ENCODE measurements at places on chromosomes 12 and 14.

GRCh38 chr14:64688811-64689281, 15.4 kb upstream of the PLEKHG3 start:
- H3K4me3 ChIP-seq, result no peak overlapping the region
- no peak overlapping the region for H3K27ac ChIP-seq
- H3K36me3 ChIP-seq, result no peaks in the 10 kb centered on the region
- H3K4me1 ChIP-seq, result peaks cover 3% of the 10 kb centered on the region
- DNase-seq, result no peak

DNA sequence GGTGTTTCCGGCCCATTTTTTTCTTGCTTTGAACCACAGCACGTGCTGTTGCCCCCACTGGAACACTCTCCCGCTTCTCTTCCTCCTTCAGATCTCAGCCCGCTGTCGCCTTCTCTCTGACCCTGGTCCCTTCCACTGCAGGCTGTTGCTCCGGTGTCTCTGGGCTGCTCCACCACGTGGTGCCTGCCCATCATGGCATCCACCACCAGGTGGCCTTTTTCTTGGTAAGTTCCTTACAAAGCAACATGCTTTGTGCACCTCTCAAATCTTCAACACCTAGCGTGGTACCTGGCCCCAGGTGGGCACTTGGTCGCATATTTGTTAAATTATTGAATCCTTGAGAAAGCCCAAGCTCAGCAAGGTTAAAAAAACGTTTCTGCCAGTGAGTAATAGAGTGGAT, 19.1 kb downstream of the TUNAR start:
- H3K27ac ChIP-seq, result no peak overlapping the region
- H3K4me3 ChIP-seq, result no peak overlapping the region
- no peaks in the 10 kb centered on the region for H3K36me3 ChIP-seq
- peaks cover 8% of the 10 kb centered on the region for H3K27me3 ChIP-seq

DNA sequence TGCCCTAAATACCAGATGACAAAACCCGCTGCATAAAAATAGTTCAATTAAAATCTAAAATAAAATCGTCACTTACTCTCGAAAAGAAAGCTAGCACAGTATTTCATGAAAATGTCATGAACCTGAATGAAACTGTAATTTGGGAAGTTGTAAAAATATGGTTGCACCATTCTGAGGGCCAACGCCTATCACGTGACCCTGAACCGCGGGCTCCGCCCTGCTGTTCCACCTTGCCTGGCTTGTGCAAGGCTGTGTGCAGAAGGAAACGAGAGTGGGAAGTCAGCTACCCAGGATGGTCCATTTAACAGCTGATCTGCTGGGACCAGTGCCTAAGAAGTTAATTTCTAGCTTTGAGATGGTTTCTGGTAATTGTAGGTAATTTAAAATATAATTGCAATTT, 91.7 kb upstream of the BMP4 start:
- no peaks in the 10 kb centered on the region for H3K36me3 ChIP-seq
- no peak overlapping the region for H3K4me3 ChIP-seq
- DNase-seq, result no peak
- no peak overlapping the region for H3K27ac ChIP-seq
- H3K27me3 ChIP-seq, result no peaks in the 10 kb centered on the region
- H3K4me1 ChIP-seq, result no peaks in the 10 kb centered on the region

- no peak for DNase-seq
- no peaks in the 10 kb centered on the region for H3K27me3 ChIP-seq
- H3K4me1 ChIP-seq, result peaks cover 11% of the 10 kb centered on the region
- H3K27ac ChIP-seq, result no peak overlapping the region
- no peak overlapping the region for H3K4me3 ChIP-seq
These were observed 104.0 kb downstream of the GPR135 start for GRCh38 chr14:59360923-59361794.

GRCh38 chr12:63900922-63901793, 56.7 kb downstream of the SRGAP1 start:
- no peaks in the 10 kb centered on the region for H3K36me3 ChIP-seq
- peaks cover 12% of the 10 kb centered on the region for H3K27me3 ChIP-seq
- no peak overlapping the region for H3K27ac ChIP-seq

DNA sequence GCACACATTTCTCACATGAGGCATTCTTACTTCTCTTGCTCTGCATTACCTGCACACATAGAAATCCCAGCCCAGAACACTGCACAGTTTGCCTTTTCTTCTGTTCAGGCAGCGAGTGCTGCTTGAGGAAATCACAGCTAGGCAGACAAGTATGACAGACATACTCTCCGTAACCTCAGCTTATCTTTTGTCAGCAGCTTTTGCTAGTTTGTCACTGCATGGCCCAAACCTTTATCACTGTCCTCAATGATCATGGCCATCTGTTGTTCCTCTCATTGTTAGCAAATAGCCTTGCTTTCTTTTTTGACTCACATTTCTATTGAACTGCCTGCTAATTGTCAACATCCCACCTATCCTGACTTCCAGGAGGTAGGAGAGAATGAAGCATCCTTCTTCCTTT, 5.3 kb downstream of the ZNF10 start:
- no peak overlapping the region for H3K27ac ChIP-seq
- H3K4me3 ChIP-seq, result no peak overlapping the region
- H3K4me1 ChIP-seq, result peaks cover 9% of the 10 kb centered on the region

GRCh38 chr12:27077586-27077985, 4.8 kb downstream of the C12orf71 start:
- H3K4me1 ChIP-seq, result peaks cover 11% of the 10 kb centered on the region
- peaks cover 12% of the 10 kb centered on the region for H3K36me3 ChIP-seq
- no peak for DNase-seq
- H3K4me3 ChIP-seq, result no peak overlapping the region

- no peak overlapping the region for H3K27ac ChIP-seq
- peaks cover under 1% of the 10 kb centered on the region for H3K36me3 ChIP-seq
- no peaks in the 10 kb centered on the region for H3K27me3 ChIP-seq
- DNase-seq, result no peak
- peaks cover 18% of the 10 kb centered on the region for H3K4me1 ChIP-seq
- no peak overlapping the region for H3K4me3 ChIP-seq
These were observed 4.2 kb upstream of the XPOT start for GRCh38 chr12:64400041-64400440.

DNA sequence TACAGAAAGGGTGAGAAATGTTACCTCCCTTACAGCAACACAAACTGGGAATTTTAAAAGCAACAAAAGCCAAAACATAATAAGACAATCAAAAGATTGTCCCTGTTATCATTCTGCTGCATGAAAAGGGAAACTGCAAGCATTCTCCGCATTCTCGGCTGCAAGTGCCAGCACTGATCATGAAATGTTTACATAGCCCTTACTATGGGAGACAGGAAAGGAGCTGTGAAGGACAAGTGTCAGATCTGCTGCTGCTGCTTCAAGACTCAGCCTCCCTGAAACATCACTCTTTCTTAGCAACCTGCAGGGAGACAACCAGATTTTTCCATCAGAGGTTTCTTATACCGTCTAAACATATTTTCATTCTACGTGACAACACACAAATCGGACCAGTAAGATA, 20.1 kb downstream of the DENND5B start:
- H3K27me3 ChIP-seq, result peaks cover 10% of the 10 kb centered on the region
- no peak overlapping the region for H3K27ac ChIP-seq
- no peaks in the 10 kb centered on the region for H3K36me3 ChIP-seq
- H3K4me3 ChIP-seq, result no peak overlapping the region
- no peak for DNase-seq
- H3K4me1 ChIP-seq, result peaks cover 2% of the 10 kb centered on the region

- no peak for DNase-seq
- H3K27ac ChIP-seq, result no peak overlapping the region
- no peaks in the 10 kb centered on the region for H3K36me3 ChIP-seq
- no peak overlapping the region for H3K4me3 ChIP-seq
- no peaks in the 10 kb centered on the region for H3K4me1 ChIP-seq
- H3K27me3 ChIP-seq, result no peaks in the 10 kb centered on the region
These were observed 64.6 kb downstream of the BICD1 start for GRCh38 chr12:32171211-32171610.

DNA sequence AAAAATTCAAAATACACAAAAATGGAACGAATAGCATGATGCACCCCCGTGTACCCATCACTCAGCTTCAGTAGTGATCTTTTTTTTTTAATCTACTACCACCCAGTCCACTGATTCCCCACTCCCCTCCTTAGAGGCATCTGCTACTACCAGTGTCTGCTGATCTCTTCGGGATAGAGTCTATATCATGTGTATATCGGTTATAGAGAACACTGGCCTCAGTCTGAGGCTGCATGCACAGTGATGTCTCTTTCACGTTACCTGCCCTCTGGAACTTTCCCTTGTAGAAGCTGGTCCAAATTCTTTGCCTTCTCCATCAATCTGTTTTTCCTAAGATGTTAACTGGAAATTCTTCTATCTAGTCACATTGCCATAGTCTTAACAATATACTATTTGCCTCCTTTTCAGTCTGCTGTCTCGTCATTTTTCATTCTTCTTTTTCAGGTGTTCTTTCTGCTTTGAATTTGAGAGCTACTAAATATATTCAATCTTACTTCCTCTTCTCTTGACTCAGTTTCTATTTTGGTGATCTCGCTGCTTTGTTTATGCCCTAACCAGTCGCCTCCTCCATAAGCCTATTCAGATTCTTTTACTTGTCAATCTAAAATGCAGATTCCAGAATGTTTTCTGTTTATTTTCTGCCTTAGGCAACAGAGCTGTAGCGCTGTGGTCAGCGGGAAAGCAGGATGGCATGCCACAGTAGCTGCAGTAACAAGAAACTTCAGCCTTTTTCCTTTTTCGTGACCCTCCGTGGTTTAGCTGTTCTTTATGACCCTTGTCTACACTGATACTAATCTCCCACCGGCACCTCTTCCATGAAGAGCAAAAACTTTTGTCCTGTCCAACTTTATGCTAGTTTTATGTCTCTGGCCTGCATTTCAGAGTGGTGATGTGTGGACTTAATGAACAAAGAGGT, 67.0 kb downstream of the FBXW8 start:
- H3K36me3 ChIP-seq, result peaks cover 3% of the 10 kb centered on the region
- no peak overlapping the region for H3K4me3 ChIP-seq
- DNase-seq, result no peak
- no peaks in the 10 kb centered on the region for H3K4me1 ChIP-seq

DNA sequence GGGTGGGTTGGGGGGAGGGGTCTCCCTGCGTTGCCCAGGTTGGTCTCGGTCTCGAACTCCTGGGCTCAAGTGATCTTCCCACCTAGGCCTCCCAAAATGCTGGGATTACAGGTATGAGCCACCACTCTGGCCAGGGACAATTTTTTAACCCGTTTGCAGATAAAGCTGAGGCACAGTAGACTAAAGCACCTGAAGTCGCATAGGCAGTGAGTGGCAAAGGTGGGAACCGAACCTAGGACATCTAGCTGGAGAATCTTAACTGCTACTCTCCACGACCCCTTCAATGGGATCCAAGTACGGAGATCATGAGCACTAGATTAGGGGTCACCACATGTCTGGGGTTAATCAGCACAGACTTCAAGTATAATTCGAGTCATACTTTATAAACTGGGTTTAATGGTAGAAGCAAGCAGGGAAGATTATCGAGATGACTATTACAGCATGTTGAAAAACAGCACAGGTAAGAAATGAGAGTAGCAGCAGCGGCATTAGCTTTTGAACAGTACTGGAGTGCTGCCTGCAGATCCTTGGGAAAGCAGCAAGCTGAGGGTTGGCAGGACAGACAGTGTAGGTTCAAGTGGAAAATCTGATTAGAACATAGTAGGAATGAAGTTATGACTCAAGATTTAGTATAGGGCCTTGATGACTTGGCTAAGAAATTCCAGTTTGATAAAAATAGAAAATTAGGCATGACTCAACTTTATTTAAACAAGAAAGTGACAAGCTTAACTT, 23.9 kb downstream of the NID2 start:
- H3K27ac ChIP-seq, result peak overlapping the region; percentile 20
- DNase-seq, result no peak
- H3K36me3 ChIP-seq, result no peaks in the 10 kb centered on the region
- peaks cover 2% of the 10 kb centered on the region for H3K27me3 ChIP-seq

DNA sequence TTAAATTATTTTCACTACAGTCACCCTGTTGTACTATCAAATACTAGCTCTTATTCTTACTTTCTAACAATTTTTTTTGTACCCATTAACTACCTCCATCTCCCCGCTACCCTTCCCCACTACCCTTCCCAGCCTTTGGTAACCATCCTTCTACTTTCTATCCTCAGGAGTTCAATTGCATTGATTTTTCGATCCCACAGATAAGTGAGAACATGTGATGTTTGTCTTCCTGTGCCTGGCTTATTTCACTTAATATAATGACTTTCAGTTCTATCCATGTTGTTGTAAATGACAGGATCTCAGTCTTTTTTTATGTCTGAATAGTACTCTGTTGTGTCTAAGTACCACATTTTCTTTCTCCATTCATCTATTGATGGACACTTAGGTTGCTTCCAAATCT, 117.8 kb downstream of the FIGNL2 start:
- DNase-seq, result no peak
- H3K4me1 ChIP-seq, result no peaks in the 10 kb centered on the region
- H3K27ac ChIP-seq, result no peak overlapping the region
- H3K4me3 ChIP-seq, result no peak overlapping the region
- peaks cover 10% of the 10 kb centered on the region for H3K27me3 ChIP-seq

- peaks cover 28% of the 10 kb centered on the region for H3K36me3 ChIP-seq
- DNase-seq, result no peak
- H3K4me3 ChIP-seq, result peak within 1 kb of the TSS; percentile 73
- peaks cover 9% of the 10 kb centered on the region for H3K27me3 ChIP-seq
- H3K27ac ChIP-seq, result peak within 1 kb of the TSS; percentile 62
These were observed at the start of gene MMP14 for GRCh38 chr14:22836301-22837113. TSS of gene MMP14 (plus strand) at chr14:22836585. CDS start at chr14:22836818, 233 bp downstream.

GRCh38 chr12:19323805-19324204, 115.5 kb upstream of the AEBP2 start:
- no peak for DNase-seq
- H3K36me3 ChIP-seq, result no peaks in the 10 kb centered on the region
- no peak overlapping the region for H3K4me3 ChIP-seq

GRCh38 chr12:105212438-105212837, 23.5 kb downstream of the APPL2 start:
- peaks cover 24% of the 10 kb centered on the region for H3K36me3 ChIP-seq
- no peak for DNase-seq
- H3K27me3 ChIP-seq, result no peaks in the 10 kb centered on the region

- H3K4me3 ChIP-seq, result peak overlapping the region; percentile 82
- peaks cover 37% of the 10 kb centered on the region for H3K27me3 ChIP-seq
- peaks cover 20% of the 10 kb centered on the region for H3K4me1 ChIP-seq
- peak overlapping the region; percentile 88 for H3K27ac ChIP-seq
- peak; percentile 41 for DNase-seq
These were observed 1.2 kb upstream of the TRIM9 start for GRCh38 chr14:51095854-51096823.

DNA sequence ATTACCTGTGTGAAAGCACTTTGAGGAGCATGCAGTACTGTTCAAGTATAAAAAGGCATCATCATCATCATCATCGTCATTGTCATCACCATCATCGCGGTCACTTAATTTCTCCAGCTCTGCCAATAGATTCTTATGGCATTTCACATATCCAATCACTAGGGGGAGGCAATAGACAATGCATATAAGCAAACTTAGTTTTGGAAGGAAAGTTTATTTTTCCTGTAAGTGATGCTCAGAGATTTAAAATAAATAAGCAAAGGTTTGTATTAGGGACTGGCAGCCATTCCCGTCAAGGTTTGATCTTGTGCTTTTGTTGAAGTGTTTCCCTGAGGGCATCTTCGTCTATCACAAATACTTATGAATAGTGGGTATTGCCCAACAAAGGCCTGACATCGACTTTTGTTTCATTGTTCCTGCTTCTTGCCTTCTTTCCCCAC, 127.4 kb downstream of the KTN1 start:
- H3K36me3 ChIP-seq, result no peaks in the 10 kb centered on the region
- DNase-seq, result no peak
- H3K4me1 ChIP-seq, result peaks cover 4% of the 10 kb centered on the region
- H3K4me3 ChIP-seq, result no peak overlapping the region
- H3K27ac ChIP-seq, result no peak overlapping the region

GRCh38 chr14:54129850-54130640, 173.4 kb upstream of the BMP4 start:
- no peak overlapping the region for H3K4me3 ChIP-seq
- no peaks in the 10 kb centered on the region for H3K4me1 ChIP-seq
- H3K27ac ChIP-seq, result no peak overlapping the region
- H3K27me3 ChIP-seq, result no peaks in the 10 kb centered on the region
- DNase-seq, result no peak
- no peaks in the 10 kb centered on the region for H3K36me3 ChIP-seq

All from activated naive CD8-positive, alpha-beta T cell treated with anti-CD3 and anti-CD28 coated beads, Interleukin-2, amount 50 U/mL, for 24 hours (primary cell).